ENCODE measurements at places on chromosomes 3 and 15.

DNA sequence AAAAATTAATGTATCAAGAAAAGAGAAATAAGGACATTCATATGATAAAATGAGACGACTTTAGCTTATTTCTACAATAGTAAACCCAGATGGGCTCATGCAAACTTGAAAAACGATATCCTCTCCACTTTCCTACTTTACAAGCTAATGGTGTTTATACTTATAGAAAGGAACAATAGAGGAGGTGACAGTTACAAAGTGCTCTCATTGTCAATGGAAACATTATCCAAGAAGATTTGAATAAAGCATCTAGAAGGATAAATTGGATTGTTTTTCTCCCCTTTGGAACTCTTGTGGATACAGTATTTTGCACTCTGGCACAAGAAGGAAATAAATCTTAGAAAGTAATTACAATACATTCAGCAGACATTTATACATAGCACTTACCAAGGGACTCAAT lies 20.2 kb upstream of the CCDC66 start:
- no peak for DNase-seq

- no peak for DNase-seq
These were observed 41.2 kb downstream of the RGMA start for GRCh38 chr15:93047621-93048425.

DNA sequence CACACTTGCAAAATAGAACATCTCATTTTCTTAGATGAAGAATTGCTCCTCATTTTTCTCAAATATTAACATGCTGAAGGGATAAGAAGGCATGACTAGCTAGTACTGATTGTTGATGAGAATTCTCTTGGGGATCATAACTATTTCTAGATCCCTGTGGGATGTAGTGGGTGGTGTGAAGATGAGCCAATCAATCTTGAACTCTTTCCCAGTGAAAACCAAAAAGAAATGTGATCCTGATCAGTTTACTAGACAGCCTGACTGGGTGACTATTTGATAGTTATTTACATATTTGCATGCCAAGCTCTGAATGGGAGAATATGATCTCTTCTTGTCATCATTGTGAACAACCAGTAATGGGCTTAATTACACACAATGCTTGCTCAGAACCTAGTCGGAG lies 63.7 kb downstream of the ZIC1 start:
- DNase-seq, result peak; percentile 55

- peak; percentile 71 for DNase-seq
These were observed 37.7 kb upstream of the LCTL start for GRCh38 chr15:66603301-66604179.

- no peak for DNase-seq
These were observed 110.5 kb upstream of the CCDC39 start for GRCh38 chr3:180789774-180790173.
